ENCODE measurements at places on chromosomes 12 and 14. TPM values are rescaled to one million over a fixed set of nuclear protein-coding genes. Genes with fewer than 3 reads are reported as not detected.

Gene TAOK3
- 11.2 TPM for total RNA-seq

Gene TAS2R50
- total RNA-seq = 2.3 TPM

Gene STON2
- 26.2 TPM for total RNA-seq

Gene GLIPR1
- total RNA-seq = 1.7 TPM

Gene LALBA
- total RNA-seq = not detected

Gene RFLNA
- 56.4 TPM for total RNA-seq

Gene ITGA7
- total RNA-seq = 27.1 TPM

Gene TROAP
- total RNA-seq = 87.0 TPM

Gene TMEM260
- total RNA-seq = 14.6 TPM

Gene PPFIBP1
- 53.5 TPM for total RNA-seq

Gene HNRNPA1
- 1,801 TPM for total RNA-seq

Gene FAM181A
- not detected for total RNA-seq

Gene PTGR2
- total RNA-seq = 5.4 TPM

Gene FGF6
- not detected for total RNA-seq

Gene CMA1
- total RNA-seq = not detected

Gene OR4Q2
- total RNA-seq = not detected

Gene RD3L
- not detected for total RNA-seq

Gene RERG
- not detected for total RNA-seq

Gene EID3
- total RNA-seq = 0.63 TPM

Gene MYF5
- not detected for total RNA-seq

Gene ASCL4
- not detected for total RNA-seq

Gene SFSWAP
- 28.7 TPM for total RNA-seq

Gene INSM2
- total RNA-seq = 0.38 TPM

Gene CD4
- not detected for total RNA-seq

Gene TCL1A
- total RNA-seq = not detected

Gene ATXN3
- 26.1 TPM for total RNA-seq

Gene TAS2R31
- 2.7 TPM for total RNA-seq

Gene RNASE3
- total RNA-seq = not detected

Gene CLEC9A
- total RNA-seq = not detected

Gene SLC38A4
- 5.5 TPM for total RNA-seq

Gene LBHD2
- not detected for total RNA-seq

Gene PSME2
- total RNA-seq = 237 TPM

Gene LMNTD1
- total RNA-seq = not detected

Gene CFAP73
- total RNA-seq = not detected

Gene CD27
- 0.15 TPM for total RNA-seq
